Smooth muscle cell of the brain vasculature (primary cell): ENCODE measurements at places on chromosomes 2 and 18.

GRCh38 chr18:13051159-13051558, 60.0 kb downstream of the CEP192 start:
- DNase-seq = no peak

GRCh38 chr18:77069931-77070330, 62.7 kb downstream of the MBP start:
- no peak for DNase-seq

- no peak for DNase-seq
Observed at GRCh38 chr2:4556135-4556896, 852.9 kb downstream of the DCDC2C start.

GRCh38 chr2:108129636-108130035, 110.1 kb upstream of the SULT1C3 start:
- DNase-seq = no peak

DNA sequence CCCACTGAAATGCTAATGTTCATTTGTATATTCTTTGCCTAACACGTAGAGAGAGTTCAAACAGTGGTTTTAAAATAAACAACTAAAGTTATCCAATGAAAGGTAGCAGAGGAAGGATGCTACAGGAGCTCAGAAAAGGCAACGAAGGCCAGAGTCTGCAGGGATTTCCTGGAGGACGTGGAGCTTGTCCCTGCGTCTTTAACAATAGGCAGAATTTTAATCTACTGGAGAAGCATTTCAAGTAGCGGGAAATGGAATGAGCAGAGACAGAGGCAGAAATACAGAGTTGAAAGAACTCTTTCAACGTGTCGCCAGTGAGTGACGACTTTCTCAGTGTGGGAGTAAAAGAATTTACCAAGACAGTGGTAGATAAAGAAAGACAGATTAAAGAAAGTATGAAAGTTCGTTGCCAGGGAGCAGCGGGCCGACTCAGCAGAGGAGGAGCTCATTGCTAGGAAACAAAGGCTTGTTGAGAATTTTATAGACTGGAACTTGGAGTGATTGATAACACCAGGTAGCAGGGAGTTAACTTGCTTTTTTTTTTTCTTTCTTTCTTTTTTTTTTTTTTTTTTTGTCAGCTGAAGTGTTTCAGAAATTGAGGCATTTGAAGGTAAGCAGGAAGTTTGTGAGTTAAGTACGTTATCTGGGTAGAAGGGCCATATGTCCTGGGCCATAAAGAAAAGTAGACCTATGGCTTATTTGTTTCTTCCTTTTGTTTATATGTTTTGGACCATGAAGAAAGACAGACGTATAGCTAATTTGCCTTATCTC, 625 bp upstream of the NBAS start:
- peak; percentile 3 for DNase-seq

- no peak for DNase-seq
Observed at GRCh38 chr2:172496160-172496608, 59.7 kb upstream of the PDK1 start.

DNA sequence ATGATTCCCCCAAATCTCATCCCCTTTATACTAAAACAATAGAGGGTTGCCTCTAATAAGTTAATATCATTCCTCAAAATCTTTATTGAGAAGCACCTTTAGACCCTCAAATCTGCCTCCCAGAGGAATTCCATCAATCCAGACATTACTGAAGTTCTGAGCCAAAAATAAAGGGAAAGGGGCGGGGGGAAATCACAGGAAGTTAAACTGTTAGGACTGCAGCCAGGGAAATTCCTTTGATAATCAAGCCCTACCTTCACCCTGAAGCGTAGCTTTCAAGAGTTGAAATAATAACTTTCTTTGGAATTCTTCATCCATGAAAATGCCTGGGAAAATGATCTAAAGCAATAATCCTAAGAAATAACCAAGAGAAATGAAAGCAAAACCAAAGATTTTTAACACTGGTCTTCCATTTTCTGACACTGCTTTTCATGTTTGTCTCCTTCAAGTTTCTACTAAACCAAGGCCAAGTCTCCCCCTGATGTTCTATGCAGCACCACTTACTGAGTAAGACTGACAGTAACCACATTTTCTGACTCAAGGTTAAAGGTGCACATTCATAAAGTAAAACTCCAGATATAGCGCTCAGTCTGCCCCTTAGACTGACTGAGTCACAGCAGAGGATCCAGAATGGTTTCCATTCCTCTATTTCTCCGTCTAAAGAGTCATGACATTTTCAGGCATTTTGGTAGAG, 78.2 kb downstream of the TCF4 start:
- DNase-seq = peak; percentile 36

- DNase-seq = no peak
Observed at GRCh38 chr2:209726311-209726710, 45.3 kb upstream of the UNC80 start.

DNA sequence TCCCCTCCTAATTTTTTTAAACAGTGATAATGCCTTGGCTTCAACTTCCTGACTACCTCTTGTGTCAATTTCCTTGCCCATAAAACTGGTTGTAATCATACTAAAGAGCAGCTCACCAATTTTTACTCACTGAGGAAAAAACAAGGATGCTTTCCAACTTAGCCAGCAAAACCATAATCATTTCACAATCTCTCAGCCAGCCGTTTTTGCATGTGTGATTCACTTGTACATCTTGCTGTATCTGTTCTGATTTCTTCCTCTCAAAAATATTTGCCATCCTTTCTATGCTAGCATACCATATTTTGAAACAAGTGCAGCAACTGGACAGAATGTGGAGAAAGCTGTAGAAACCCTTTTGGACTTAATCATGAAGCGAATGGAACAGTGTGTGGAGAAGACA, 60.7 kb downstream of the RAB27B start:
- DNase-seq = no peak
